Kidney epithelial cell (primary cell): ENCODE measurements at places on chromosomes 1 and 21.

- no peak for DNase-seq
Observed at GRCh38 chr1:59595774-59596173, 219.0 kb upstream of the HOOK1 start.

- DNase-seq, result no peak
Observed at GRCh38 chr1:227899141-227899819, 48.5 kb downstream of the WNT9A start.

GRCh38 chr1:65791801-65792668 is 660 bp upstream of the PDE4B start:
- no peak for DNase-seq

- DNase-seq, result no peak
Observed at GRCh38 chr1:14350197-14350596, 248.3 kb upstream of the KAZN start.

DNA sequence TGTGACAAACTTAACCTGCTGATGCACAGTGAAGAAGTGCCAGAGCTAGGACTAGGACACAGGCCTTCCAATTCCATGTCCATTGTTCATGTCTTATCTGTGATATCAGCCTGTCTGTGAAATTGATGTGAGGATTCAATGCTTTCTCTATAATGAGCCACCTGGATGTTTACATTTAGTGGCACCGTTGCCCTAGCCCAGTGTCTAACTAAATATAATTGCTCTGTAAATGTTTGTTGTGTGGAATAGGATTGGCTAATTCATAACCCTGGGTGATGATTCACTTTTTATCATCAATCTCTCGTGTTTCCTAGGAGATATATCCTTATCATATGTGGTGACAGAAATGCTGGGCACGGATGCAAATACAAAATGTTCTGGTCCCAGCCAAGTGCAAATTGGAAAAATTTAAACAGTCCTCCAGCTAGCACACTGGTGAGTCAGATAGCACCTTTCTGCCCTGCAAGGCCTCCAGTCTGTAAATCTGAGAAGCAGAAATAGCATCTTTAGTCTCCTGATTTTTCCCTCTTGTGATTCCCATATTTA is 46.9 kb upstream of the GNG12 start:
- DNase-seq, result no peak

- no peak for DNase-seq
Observed at GRCh38 chr1:29478151-29478791, 241.9 kb downstream of the PTPRU start.

GRCh38 chr1:46653405-46653958 is 14.7 kb downstream of the ATPAF1 start:
- no peak for DNase-seq

- DNase-seq, result no peak
Observed at GRCh38 chr21:34684174-34684876, 15.5 kb downstream of the CLIC6 start.

GRCh38 chr1:200642481-200642880 is 21.9 kb upstream of the KIF14 start:
- no peak for DNase-seq

- DNase-seq, result no peak
Observed at GRCh38 chr1:64082459-64082858, 121.0 kb upstream of the UBE2U start.

DNA sequence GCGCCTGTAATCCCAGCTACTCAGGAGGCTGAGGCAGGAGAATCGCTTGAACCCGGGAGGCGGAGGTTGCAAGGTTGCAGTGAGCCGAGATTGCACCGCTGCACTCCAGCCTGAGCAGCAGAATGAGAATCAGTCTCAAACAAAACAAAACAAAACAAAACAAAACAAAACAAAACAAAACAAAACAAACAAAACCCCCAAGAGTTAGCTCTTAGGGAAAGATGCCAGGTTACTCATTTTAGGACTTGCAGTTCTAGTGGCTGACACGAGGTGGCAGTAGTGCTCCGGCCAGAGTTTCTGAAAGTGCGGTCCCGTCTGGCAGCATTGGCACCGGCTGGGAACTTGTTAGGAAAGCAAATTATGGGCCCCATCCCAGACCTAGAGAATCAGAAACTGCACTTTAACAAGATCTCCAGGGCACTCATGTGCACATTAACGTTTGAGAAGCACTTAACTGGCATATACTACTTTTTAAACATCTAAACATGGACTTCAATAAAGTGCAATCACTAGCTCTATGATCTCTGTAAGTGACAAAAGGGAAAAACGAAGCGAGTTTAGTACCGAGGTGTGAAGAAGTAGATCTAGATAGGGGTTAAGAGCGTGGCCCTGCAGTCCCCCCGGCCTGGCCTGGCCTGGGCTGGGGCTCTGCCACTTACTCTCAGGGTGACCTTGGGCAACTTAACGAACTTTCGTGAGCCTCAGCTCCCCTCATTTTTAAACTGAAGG is 41.9 kb upstream of the TNFRSF1B start:
- no peak for DNase-seq

DNA sequence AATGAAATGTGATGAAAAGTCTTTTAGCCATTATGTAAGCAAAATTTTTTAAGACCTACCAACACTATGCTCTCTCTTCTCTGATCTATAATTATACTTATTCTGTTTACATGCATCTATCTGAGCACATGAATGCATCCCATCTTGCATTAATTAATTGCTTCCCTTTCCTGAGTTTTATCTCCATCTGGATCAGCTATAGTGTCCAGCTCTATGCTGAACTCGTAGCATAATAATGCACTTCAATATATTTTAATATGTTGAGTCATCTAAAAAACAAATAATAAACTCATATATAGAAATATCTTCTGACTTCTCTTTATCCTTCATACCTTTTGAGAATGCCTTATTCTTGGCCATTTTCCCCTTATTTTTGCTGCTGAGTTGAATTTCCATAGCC is 1097.8 kb downstream of the TTLL7 start:
- DNase-seq, result no peak

DNA sequence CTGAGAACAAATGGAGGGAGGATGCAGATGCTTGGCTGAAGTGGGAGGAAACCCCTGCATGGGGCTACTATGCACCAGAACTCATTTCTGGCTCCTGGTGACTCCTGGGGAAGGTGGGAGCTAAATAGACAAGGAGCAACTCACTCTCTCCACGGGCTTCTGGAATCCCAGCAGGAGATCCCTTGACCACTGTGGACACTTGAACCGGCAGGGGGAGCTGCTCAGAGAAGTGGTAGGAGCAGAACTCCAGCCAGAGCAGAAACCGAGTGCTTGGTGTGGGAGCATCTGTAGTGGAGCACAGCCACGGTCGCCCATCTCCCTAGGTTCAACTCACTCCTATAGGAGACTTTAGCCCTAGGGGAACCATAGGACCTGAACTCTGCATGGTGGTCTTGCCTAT is 205.6 kb upstream of the GJB5 start:
- DNase-seq, result no peak

DNA sequence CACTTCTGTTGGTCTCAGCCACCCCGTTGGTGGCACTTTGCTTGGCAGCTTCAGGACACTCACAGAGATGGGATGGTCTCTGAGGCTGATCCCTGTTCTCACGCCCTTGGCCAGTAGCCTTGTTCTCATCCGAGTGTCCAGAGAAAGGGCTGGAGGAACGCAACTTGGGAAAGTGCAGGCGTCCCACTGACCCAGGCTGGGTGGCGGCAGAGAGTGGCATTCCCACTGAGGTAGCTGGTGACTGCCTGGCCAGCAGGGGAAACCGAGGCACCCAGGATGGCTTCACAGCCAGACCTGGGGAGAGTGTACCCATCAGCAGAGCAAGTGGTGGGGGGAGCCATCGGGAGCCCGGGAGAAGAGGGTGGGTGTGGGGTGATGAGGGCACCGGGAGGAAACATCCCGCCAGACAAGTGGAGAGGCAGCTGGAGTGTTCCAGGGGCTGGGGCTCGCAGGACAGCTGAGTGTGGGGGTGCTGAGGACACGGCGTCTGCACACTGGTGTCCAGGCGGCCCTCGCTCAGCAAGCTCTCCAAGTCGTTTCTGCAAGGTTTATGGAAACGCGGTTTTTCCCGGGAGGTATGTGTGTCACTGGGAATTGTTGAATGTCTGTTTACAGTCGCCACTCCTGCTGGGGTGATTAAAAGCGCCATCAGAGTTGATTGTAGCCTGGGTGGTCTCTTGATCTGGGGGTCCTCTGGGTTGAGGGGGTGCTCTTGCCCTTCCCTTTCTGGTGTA is 97.8 kb downstream of the SIK1 start:
- DNase-seq, result no peak

- DNase-seq, result no peak
Observed at GRCh38 chr1:109712321-109712864, 342 bp downstream of the GSTM5 start.

DNA sequence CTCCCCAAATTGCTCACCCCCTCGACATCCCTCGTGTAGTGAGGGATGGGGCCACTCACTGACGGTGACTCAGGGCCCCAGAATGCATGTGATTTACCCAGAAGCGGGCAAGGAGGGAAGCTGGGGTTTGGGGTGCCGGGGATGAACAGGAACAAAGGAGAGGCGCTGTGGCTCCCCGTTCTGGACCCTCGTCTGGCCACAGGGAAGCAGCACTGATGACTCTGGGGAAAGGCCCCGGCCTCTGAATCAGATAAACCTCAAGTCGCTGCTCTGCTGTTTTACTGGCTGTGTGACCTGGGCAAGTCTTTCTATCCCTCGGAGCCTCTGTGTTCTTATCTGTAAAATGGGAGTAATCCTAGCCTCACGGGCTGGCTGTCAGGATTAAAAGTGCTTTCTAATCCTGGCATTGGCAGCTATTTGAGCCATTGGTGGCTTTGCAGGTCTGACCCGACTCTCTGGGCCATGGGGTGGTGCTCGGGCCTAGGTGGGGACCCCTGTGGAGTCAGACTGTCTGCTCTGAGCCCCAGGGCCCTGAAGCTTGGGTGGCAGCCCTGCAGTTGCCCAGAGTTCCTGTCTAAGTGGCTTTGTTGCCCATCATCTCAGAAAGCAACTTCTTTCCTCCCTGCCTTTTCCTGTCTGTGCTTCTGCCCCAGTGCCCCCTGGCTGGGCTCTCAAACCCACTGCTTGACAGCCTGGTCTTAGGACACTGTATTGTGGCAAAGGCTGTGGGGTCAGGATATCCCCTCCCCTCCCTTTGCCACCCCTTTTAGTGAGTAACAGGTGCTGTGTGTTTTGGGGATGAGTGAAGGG is 5.5 kb downstream of the TNFRSF1B start:
- no peak for DNase-seq

- DNase-seq, result no peak
Observed at GRCh38 chr1:213987422-213987926, 299 bp upstream of the PROX1 start.

- DNase-seq, result no peak
Observed at GRCh38 chr1:56838759-56839158, 15.8 kb upstream of the C8A start.

- DNase-seq, result no peak
Observed at GRCh38 chr1:77859248-77859647, 29.2 kb upstream of the NEXN start.

- DNase-seq, result peak; percentile 83
Observed at GRCh38 chr1:61951731-61952580, 209.7 kb downstream of the PATJ start.

GRCh38 chr1:220084460-220084859 is 5.1 kb downstream of the BPNT1 start:
- no peak for DNase-seq

DNA sequence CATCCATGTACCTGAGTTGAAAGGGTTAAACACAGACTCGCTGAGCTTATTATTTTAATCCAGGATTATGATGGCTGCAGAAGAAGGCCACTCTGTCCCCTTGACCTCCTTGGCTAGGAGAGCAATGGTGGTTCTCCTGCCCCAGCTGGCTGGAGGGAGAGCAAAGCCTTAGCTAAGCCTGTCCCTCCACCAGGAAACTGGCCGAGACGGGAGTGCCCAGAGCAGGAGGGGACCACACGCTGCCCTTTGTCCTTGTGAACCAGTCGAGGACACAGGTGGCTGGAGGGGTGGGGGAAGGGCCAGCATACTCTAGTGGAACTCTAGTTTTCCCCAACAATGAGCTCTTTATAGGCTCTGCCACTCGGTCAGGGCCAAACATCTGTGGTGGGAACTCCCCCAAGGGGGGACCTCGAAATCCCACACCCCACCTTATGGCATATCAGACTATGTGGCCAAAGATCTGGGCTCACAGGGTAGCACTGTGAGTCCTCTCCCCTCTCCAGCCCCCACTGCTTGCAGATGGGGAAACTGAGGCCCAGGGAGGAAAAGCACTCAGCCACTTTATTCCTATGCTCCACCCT is 12.9 kb downstream of the KIAA1614 start:
- DNase-seq, result no peak

DNA sequence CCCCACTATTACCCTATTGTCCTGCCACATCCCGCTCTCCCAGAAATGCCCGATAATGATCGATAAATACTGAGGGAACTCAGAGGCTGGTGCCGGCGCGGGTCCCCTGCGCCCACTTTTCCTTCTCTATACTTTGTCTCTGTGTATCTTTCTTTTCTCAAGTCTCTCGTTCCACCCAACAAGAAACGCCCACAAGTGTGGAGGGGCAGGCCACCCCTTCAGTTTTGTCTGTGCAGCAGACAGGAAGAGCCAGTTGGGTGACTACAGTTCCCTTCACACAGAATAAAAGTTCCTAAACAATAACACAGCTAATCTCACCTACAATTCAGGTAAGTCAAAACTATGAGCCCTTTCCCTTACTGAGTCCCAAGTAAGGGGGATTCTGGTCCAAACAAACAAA is 423.7 kb downstream of the SMYD3 start:
- DNase-seq, result no peak

DNA sequence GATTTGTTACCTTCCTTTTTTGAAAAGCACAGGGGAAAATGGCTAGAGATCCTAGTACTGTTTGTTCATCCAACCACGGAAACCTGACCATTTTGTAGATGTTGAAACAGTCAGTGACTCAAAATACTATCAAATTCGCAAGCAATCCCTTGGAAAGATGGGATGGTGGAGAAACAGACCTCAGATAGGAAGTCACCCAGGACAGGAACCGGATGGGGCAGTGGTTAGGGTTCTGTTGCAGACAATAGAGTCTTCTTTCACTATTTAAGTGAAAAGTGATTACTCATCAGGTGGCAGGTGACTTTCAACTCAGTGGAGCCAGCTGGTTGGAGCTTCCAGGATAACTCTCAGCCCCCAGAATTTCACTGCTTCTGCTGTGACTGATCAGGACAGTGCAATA is 17.0 kb downstream of the LHX4 start:
- no peak for DNase-seq

DNA sequence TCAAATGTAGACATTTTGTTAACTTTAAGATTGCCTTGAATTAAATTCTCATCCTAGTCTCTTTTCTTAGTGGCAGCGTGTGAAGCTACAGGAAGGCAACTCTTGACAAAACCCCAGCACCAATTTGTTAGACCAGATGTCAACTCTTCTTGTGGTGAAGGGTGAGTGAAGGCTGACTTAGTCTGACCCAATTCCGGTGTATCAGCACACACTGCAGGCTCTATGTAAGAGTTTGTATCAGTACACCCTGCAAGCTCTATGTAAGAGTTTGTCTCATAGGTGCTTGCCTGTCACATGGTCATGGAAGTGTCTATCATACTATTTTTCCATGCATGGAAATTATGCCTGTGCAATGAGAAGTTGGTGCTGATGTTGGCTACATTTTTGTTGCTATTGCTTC is 16.8 kb downstream of the CR2 start:
- DNase-seq, result no peak
